ENCODE measurements at places on chromosomes 3 and 15.
A peak's percentile ranks its signal among the peaks of the same experiment; 100 is the strongest.

DNA sequence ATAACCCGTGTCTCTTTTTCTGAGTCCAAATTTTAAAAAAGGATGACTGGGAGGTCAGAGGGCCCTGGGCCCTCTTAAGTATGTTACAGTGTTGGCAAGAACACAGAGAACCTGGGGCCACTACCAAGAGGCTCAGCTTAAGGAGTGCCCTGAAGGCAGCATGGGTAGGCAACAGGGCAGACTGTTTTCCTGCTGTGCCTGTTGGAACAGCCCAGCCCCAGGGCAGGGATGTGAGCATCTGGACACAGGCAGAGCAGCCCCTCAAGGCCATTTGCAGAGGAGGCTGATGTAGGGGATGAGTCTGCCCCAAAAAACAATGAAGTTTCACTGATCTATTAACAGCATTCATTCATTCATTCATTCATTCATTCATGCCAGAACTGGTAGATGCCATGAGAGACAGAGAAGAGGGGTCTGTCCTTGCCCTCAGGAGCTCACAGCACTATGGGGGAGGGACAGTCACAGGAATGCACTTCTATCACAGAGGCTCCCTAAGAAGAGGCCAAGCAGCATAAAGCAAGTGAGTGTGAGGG, 2.2 kb upstream of the LTF start:
- no peak for DNase-seq

DNA sequence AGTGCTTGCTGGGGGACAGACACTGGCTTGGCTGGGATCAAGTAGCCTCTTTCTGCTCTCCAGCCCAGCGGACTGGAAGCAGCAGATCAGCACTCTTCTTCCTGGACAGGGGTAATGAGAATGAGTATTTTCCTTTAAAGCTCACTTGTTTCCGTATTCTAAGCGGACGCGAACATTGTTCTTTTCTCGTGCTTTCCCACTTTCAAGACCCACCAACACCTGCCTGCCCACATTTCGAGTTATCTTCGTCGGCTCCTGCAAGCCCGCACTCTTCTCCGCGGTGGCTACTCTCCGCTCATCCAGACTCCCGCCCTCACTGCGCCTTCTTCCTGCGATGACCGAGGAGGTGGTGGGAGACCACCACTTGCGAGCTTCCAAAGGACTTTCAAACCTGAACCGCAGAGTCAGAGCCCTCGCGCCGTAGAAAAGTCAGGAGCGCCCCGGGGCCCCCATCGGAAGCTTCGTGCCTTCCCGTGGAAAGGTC, 1.6 kb upstream of the PPM1L start:
- no peak for DNase-seq

GRCh38 chr3:88307666-88308065, 157.9 kb downstream of the C3orf38 start:
- no peak for DNase-seq

DNA sequence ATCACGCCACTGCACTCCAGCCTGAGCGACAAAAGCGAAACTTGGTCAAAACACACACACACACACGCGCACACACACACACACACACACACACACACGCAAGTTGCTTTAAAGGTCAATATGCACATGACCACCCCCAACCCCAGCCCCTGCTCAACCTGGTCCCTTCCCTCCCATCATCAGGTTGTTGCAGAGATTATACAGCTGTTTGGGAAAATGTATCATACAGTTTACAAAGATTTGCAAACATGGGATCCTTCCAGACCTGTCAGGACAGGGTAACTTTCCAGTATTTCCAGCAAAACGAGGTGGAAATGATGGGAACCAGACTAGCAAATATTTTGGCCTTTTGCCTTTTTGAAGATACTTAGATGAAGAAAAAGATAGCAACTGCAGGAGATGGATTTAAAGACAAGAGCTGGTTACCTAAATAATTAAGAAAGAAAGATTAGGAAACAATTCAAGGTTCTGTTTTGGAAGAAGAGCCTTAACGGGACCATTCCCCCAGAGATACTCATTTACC, 80.2 kb downstream of the TNIK start:
- DNase-seq: no peak

DNA sequence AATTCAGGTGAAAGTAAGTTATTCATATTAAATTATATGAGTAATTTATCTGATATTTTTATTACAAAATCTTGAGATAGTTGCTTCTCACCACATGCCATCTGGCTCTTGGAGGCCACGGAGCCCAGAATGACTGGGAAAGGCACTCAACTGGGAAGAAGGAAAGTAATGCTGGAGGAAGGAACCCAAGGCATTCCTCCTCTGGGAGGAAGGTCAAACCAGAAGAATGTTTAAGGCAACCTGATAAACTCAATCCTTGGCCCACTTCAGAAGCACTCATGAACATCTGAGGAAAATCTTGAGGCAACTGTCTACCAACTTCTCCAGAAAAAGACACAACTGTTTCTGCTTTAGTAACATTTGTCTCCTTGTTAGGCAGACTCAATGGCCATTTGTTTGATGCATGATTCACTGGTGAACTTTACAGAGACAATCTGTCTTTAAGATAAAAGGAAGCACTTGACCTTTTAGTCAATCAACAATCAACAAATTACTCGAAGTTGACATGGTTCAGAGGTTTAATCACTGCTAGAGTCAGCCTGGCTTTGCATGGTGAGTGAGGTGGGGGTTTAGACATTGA, 261.4 kb upstream of the MME start:
- DNase-seq: peak; percentile 34

GRCh38 chr3:54969652-54970051, 41.8 kb upstream of the LRTM1 start:
- no peak for DNase-seq

- DNase-seq: no peak
These were observed 25.9 kb downstream of the ETFA start for GRCh38 chr15:76285241-76285825.

DNA sequence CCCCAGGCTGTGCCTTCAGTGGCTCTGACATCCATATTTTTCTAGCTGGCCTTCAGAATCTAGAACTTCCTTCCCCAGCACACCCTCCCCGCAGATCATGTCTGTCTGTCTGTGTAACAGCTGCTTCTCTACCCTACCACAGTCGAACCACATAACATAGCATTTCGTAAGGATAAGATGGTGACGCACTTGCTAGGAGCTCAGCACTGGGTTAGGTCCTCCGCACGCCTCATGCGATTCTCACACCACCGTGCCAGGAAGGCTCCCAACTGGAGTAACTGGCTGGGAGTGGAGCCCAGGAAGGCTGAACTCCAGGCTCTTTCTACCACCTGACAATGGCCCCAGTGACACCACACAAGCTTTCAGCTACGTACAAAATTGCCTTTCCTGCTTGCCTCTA, 168.6 kb downstream of the STT3B start:
- DNase-seq: no peak

GRCh38 chr3:72745146-72745999, 102.9 kb downstream of the SHQ1 start:
- DNase-seq: no peak

DNA sequence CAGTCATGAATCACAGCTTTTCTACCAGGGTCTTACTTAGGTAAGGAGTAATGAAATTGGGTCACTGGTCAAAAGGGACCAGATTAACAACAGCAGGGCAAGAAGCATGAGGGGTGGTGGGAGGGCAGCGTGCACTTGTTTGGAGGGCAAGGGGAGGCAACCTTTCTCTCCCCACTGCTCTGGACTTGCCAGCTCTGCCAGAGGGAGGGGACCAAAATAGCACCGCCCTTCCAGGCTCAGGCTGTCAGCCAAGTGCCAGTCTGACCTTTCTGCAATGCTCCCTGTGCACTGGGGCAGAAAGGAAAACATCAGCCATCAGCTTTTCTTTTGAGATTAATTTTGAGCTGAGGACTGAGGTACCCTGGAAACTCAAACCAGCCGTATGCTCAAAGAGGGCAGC, 4.5 kb upstream of the ULK3 start:
- DNase-seq: no peak

GRCh38 chr3:39241561-39241960, 38.3 kb downstream of the CX3CR1 start:
- no peak for DNase-seq

- no peak for DNase-seq
These were observed 278.4 kb downstream of the GBE1 start for GRCh38 chr3:81483046-81483445.

GRCh38 chr15:88202231-88202630, 54.3 kb downstream of the NTRK3 start:
- DNase-seq: no peak

GRCh38 chr15:75753145-75753544, 40.5 kb upstream of the CSPG4 start:
- DNase-seq: no peak

DNA sequence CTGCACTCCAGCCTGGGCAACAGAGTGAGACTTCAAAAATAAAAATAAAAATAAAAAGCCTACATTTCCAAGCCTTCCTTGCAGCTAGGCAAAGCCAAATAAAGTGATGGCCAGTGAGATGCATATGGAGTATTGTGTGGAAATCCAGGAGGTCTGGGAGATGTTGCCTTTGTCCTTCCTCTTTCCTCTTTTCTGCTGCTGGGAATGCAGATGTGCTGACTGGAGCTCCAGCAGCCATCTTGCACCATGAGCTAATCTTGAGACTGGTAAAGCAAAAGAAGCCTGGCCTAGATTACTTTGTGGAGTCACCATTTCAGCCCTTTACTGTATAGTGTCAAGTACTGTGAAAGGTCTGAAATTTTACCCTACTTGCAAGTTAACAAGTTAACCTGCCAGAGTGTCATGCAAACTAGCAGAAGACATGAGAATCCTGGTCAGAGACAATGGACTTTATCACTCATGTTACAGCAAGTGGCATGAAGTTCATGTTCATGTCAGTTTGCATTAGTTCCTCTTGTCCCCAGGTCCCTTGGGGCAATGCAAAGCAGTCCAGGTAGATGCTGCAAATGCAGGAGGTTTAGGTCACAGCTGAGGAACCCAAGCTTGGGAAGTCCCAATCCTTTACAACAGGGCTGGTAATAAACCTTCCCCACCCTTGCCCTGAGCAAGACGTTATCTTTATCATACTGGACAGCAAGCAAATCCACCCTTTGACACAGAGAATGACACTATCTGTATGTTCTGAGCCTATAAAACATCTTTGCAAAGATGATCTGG, 103.1 kb downstream of the TLE3 start:
- no peak for DNase-seq

DNA sequence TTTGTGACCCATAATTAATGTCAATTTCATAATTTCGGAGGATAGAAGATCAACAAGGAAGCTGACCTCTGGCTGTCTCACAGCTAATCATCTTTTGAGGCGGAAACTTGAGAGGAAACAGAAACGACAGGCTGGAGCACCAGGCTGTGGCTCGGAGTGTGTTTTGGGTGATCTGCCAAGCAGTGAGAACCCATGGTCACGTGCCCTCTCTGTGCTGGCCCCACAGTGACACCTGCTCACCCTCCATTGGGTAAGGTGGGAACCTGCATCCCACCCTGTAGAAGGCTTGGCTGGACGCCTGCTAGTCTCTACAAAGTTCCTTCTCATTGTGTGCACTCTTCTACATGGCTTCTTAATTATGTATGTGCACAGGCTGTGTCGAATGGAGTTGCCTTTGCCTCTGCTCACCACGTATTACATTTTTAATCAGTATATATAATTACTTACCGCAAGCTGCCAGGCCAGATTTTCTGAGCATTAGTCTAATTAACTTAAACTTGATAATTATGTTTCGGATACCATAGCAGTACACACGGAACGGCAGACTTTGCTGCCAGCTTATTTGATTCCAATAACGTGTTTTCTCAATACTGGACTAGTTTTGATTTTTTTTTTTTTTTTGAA, 719.4 kb upstream of the CFAP20DC start:
- DNase-seq: no peak

- no peak for DNase-seq
These were observed 682.5 kb downstream of the NR2F2 start for GRCh38 chr15:97012986-97013385.

GRCh38 chr15:73127302-73127936, 75.2 kb downstream of the NEO1 start:
- DNase-seq: no peak

DNA sequence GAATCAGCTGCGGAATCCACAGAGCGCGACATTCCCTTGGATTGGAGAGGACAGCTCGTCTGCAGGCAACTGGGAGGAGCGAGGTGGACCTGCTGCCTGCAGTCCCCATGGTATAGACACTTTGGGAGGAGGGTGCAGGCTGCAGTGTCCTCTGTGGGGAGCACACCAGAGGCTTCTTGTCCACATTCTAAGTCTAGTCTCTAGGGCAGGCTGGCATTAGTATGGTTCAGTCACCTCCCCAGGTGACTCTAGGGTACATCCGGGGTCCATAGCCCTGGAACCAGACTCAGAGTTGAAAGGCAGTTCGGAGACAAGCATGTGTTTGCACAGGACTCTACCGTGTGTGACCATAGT, 118.2 kb downstream of the GABRG3 start:
- no peak for DNase-seq

- DNase-seq: no peak
These were observed 202.7 kb upstream of the TOPAZ1 start for GRCh38 chr3:44039006-44039405.

- no peak for DNase-seq
These were observed 3.5 kb upstream of the AHSG start for GRCh38 chr3:186609247-186609868.

DNA sequence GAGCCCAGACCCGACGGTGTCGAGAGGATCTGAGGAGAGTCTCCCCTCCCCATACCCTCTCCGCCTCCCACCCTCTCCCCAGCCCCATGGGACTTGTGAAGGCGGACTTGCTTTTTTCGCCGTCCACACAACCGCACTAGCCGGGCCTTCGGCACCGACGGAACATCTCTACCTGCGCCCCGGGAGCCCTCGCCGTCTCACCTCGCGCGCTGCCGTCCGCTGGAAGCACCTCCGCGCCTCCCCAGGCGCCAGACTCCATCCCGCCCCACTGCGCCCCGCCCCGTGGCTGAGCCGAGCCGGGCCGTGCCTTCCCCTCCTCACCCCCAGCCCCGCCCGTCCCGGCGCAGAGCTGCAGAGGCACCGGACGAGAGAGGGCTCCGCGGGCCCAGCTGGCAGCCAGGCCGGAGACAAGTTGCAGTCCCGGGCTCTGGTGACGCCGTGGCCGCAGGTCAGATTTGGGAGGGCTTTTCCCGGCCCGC, at the start of the genes DUOX1 and DUOXA1:
Gene DUOX1, plus strand, starts transcription at position 344 of the 479 bp plus-strand sequence. CDS start 1,973 bp downstream, outside the sequence.
Gene DUOXA1, minus strand, starts transcription at position 229 of the 479 bp plus-strand sequence. CDS start 6,865 bp downstream, outside the sequence.
- no peak for DNase-seq

GRCh38 chr15:100255644-100256043, 86.1 kb downstream of the ADAMTS17 start:
- no peak for DNase-seq

GRCh38 chr3:44862226-44862637, 520 bp downstream of the TMEM42 start:
- DNase-seq: no peak
